ENCODE measurements at places on chromosomes 6 and 20.

- no peak for DNase-seq
Observed at GRCh38 chr20:16848061-16848460, 99.9 kb downstream of the OTOR start.

- DNase-seq = no peak
Observed at GRCh38 chr6:165184192-165184979, 125.0 kb downstream of the C6orf118 start.

DNA sequence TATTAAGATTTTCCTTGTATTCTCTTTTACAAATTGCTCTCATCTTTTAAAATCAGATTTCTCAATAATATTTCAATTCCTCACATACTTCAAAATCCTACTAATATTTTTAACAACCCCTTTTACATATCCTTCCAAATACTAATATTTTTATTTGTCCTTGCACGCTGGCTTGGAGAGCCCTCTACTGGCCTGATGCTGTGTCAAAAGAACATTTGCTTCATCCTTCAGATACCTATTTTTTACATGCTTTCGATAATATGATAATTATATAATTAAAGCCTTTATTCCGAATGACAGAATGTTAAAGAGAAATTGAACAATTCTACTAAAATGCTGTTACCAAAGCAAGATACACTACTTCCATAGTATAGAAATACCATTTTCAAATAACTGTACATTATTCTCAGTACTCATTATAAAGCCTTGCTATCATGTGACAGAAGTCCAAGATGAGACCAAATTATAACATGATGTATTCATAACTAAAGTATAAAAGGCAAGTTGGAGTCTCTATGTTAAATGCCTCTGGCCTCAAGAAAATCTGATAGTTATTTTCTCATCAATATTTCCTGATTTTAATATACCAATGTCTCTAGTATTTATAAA lies 39.0 kb upstream of the PLN start:
- DNase-seq = no peak

DNA sequence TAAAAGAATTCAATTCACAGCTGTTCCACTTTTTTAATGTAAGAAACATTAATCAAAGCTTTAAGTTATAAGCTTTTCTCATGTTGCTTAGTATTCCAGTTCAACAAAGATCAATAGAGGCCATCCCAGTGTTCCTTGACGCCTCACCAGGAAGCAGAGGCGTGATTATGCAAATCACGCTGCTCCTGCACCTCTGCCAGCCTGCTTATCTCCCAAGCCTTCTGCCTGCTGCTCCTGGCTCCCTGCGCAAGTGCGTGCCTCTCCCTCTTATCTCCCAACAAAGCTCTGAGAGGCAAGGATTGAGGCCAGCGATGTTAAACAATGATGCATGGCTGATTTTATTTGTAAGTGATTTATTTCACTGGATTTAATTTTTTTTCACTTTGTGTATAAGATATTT lies 42.8 kb downstream of the INSM1 start:
- no peak for DNase-seq

- no peak for DNase-seq
Observed at GRCh38 chr6:106084106-106084988, 1.8 kb upstream of the PRDM1 start.

GRCh38 chr6:25463441-25463840 lies 184.3 kb downstream of the CARMIL1 start:
- DNase-seq = no peak

DNA sequence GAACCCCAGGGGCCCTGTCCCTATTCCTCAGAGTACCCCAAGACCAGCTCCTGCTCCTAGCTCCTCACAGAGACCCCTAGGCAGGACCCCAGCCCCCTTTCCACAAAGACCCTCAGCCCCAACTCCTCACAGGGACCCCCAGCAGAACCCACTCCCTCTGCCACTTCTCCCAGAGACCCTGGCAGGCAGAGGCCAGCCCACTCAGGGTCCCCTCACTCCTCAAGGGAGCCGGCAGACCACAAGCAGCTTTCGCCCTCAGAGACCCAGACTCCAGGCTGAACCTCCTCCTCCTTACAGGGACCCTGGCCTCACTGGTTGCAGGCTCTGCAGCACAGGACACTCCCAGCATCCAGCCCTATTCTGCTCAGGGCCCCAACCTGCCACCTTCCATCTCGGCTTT lies 575 bp downstream of the SLC44A4 start:
- DNase-seq = no peak

- no peak for DNase-seq
Observed at GRCh38 chr6:33627876-33628275, 6.8 kb downstream of the ITPR3 start.

DNA sequence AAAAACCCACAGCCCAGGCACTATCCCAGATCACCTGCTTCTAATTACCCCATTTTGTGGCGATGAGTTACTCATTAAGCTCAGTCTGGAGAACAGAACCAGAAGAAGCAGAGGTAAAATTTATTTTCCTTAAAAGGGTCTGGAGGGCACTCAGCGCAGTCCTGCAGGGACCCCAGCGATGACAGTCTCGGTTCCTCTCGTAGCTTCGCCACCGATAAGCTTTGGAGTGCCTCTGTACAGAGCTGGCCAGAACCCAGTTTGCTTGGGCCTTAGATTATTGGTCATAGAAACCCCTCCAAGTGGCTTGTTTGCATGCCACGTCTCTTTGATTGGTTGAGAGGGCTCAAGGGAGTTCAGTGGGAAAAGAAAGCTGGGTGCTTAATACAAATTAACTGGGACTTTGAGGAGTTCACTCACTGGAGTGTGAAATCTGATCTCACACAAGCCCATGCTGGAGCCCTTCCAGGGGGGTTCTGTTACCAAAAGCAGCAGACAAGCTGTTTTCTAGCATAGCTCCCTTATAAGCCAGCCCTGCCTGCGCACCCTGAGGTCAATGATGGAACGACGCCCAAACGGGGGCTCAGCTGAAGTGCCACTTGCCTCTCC lies 158.5 kb upstream of the ARID1B start:
- DNase-seq = no peak

DNA sequence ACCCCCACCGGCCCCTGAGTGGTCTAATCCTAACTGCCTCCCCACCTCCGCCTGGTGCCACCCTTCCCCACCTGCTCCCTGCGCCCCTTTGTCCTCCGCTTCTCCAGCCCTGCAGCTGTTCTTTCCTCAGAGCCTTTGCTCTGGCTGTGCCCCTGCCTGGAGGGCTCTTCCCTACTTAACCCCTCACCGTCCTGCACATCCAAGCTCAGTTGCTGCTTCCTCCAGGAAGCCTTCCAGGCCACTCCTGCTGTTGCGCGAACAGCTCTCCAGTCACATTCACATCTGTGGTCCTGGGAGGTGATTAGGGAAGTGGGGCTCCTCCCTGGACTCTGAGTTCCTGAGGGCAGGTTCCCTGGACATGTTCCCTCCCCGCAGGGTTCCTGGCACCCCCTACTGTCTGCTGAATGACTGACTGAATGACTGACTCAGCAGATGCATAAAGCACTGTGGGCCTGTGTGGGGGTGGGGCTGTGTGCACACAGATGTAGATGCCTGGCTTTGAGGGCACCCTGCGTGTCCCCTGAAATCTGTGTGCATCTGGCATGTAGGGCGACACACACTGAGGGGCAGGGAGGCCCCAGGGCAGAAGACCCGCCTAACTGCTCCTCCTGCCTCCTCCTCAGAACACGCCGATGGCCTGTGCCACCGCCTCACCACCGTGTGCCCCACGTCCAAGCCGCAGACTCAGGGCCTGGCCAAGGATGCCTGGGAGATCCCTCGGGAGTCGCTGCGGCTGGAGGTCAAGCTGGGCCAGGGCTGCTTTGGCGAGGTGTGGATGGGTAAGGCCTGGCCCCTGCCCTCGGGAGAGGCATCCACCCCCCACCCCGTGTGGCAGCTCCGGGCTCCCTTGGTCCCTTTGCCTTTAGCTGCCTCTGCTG lies 51.4 kb downstream of the SRC start:
- no peak for DNase-seq

GRCh38 chr6:8131265-8131897 lies 29.0 kb upstream of the EEF1E1 start:
- DNase-seq = no peak

DNA sequence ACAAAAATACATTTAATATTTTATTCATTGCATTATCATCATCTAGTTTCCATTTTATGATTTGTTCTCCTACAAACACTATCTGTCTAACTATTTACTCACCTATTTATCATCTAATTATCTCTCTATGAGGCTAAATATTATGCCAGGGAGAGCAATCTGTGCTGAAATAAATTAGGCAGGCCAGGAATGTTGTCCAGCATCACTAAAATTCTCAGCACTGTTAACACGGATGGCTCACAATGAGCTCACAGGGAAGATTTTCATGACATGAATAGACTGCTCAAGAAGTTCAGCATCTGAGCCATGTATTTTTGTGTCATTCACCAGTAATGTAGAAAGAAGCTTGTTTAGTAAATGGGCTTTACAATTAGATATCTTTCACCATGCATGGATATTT lies 1277.2 kb downstream of the GRIK2 start:
- DNase-seq = no peak

GRCh38 chr20:62795023-62795761 lies 1.1 kb upstream of the MRGBP start:
- no peak for DNase-seq

DNA sequence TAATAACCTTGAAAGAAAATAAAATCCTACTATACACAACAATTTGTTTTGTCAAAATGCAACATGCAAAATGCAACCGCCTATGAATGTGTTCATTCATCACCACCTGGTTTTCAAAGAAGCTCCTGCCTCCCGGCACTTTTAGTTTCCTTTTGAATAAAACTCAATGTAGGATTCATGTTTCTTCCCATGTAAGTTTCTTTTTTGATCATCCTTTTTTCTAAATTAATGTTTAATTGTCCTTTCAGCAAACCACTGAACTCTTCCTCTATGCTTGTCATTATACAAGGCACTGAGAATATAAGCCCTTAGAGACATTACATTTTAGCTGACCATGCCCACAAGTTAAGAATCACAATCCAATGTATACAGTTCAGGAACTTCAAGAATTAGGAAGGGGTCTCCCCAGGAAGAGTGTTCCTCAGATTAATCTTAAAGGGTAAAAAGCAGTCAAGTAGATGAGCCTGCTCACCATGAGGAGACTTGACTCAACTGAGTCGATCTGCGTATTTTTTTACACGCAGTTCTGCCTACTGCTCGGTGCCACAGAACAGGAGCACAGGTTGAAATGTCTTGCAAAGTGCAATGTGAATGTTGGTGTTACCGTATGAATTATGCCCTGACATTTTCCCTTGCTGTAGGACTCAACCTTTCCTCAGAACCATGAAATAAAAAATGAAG lies 7.2 kb upstream of the THEMIS start:
- DNase-seq = no peak

DNA sequence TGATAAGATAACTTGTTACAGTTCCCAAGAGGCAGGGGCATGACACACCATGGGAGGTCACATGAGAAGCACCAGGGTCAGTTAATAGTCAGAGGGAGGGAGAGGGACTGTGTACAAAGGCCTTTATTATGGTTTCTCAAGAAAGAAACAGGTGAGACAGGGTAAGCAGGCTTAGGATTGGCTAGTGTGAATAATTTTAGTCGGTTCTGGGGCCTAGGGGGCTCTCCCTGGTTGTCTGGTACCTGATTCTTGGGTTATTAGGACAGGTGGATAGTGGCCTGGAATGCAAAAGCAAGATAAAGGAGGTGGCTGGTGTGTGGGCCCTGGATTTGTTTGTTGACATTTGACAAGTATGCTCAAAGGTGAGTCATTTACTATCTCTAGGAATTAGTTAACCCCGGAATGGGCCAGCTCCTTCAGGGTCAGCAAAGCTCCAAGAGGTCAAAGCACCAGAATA lies 49.4 kb upstream of the MCUR1 start:
- no peak for DNase-seq

DNA sequence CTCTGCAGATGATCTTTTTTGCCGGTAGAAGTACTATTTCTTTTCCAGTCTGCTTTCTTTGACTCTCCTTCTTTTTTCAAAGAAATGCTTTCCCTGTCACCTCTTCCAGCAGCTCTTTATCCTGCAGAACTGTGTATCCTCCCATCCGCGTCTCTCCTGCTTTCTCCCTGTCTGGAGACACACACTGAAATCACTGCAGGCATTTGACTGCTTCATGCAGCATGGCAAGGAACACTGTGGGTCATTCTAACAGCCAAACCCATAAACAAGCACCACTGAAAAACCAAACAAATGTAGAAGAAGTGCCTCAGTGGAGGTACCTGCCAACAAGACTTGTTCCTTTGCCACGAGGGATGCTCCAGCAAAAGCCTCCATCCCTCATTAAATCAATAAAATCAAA lies 403.7 kb upstream of the CITED2 start:
- no peak for DNase-seq

DNA sequence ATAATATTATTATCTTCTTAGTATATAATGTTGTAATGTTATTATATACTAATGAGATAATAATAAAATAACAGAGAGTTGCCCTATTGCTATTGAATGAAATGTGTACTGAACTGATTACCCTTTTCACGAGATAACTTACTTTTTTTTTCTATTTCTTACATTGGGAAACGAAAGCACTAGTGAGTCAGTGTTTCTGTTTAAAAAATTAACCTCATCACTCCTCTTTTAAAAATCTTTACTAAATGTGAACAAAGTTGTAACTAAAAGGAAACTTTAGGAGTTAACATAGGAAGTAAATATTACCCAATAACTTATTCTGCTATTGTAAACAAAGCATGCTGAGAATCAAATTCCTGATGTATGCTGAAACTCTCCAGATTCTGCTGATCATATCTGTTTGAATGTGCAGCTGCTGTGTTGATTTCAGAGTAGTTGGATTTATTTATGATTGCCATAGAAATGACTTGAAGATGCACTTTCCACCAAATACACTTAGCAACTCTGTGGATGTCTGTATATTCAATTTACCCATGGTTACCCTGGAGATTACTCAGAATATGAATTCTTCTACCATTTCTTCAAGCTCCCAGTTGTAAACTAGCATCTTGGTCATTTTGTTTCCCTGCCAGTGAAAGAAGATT lies 523.4 kb downstream of the TENT5A start:
- DNase-seq = no peak

- DNase-seq = no peak
Observed at GRCh38 chr6:27805347-27805746, 106.8 kb downstream of the OR2B2 start.

DNA sequence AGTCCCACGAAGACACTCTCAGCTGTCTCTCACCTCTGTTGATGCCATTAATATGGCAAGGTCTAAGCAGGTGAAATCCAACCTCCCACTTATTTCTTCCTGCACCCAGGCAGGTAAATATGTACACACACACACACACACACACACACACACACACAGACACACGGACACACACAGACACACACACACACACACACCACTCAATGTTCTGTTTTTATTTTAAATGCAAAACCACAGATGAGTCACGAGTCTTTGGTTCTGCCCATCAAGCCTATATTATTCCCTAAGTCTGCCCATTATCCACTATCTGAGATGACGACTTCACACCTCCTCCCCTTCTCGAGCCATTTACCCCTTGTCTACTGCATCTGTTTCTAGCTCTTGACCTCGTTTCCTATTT lies 344.7 kb downstream of the CDH26 start:
- DNase-seq = no peak

- DNase-seq = no peak
Observed at GRCh38 chr6:13789746-13790145, 24.6 kb downstream of the MCUR1 start.

Measured in stimulated activated CD4-positive, alpha-beta T cell treated with anti-CD3 and anti-CD28 coated beads, TNF-alpha, amount 100 ng/mL, for 1 hour (primary cell).